ENCODE measurements at places on chromosomes 6 and 20. TPM values are rescaled to one million over a fixed set of nuclear protein-coding genes. Genes with fewer than 3 reads are reported as not detected.

DNA sequence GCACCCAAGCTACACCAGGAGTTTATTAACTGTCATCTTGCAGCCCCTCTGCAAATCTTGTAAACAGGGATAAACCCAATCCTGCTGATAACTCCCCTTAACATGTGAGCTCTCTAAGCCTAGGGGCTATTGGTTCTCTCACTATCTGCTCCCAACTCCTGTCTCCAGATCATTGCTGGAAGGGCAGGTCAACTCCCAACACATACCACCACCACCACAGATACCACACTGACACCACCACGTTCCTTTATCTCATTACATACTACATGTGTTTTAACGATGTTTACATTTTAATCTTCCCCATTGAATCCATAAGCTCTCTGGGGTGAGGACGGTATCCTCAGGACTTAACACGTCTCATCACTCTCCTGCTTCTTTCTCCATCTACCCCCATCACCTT, 51.8 kb downstream of the SIM1 start:
- DNase-seq = no peak

Gene COL11A2
- total RNA-seq = 10.4 TPM

DNA sequence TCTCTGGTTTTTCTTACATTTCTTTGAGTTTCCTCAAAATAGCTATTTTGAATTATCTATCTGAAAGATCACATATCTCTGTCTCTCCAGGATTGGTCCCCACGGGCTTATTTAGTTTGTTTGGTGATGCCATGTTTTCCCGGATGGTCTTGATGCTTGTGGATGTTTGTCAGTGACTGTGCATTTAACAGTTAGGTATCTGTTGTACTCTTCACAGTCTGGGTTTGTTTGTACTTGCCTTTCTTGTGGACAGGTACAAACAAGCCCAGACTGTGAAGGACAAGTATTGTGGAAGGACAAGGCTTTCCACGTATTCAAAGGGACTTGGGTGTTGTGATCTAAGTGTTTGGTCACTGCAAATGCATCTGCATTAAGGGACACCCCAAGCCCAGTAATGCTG, 49.9 kb upstream of the TOP1 start:
- no peak for DNase-seq

Gene PSORS1C2
- not detected for total RNA-seq

GRCh38 chr6:125144822-125145221, 8.8 kb upstream of the TPD52L1 start:
- DNase-seq = no peak

Gene TRDN
- not detected for total RNA-seq

- no peak for DNase-seq
Observed at GRCh38 chr6:119481976-119482375, 132.4 kb upstream of the MAN1A1 start.

- no peak for DNase-seq
Observed at GRCh38 chr6:887583-888235, 194.8 kb upstream of the EXOC2 start.

DNA sequence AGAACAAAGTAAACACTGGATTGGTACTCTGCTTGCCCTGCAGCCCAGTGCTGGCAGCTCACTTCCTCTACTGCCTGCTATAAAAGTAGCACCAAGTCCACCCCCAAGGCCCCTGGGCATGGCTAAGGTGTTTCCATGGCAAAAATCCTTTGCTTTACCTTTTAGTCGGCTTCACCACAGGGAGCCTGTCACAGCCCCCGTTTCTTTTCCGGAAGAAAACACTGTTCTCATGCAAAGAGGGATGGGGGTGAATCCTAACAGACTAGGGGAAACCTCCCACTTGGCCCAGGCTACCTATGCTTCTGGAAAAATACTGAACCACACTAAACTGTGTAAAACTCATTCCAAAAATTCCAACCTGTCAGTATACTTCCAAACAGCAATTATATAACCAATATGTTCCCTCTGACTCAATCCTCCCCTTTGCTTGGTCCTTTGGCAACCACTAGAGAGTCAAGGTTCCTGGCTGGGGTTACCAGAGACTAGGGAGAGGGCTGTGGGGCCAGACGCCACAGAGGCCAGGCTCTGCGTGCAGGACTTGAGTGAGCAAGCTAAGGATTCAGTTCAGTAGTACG, 16.1 kb downstream of the PPIL1 start:
- DNase-seq = peak; percentile 61

Gene COL19A1
- total RNA-seq = not detected

- no peak for DNase-seq
Observed at GRCh38 chr6:4775494-4776130, 592 bp upstream of the CDYL start.

Gene FAM135A
- total RNA-seq = 25.9 TPM

- DNase-seq = no peak
Observed at GRCh38 chr6:17015144-17015543, 86.7 kb upstream of the STMND1 start.

DNA sequence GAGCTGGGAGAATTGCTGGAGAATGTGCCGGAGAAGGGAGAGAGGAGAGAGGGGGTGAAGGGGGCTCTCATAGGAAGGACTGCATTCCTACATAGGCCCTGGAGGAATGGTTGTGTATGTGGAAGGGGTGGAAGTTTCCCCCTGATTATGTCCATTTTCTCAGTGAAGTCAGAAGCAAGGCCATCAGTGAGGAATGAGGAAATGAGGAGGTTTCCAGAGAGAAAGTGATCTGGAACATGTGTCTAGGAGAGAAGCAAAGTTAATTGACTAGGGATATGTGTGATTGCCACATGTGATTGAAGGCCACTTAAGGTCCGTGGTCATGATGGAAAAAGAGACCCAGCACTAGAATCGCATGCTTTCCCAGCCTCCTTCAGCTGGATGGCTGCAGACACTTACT, 42.3 kb downstream of the TBPL1 start:
- DNase-seq = no peak

Gene CNBD2
- 8.6 TPM for total RNA-seq

- peak; percentile 65 for DNase-seq
Observed at GRCh38 chr6:33700391-33701050, 11.0 kb downstream of the UQCC2 start.

DNA sequence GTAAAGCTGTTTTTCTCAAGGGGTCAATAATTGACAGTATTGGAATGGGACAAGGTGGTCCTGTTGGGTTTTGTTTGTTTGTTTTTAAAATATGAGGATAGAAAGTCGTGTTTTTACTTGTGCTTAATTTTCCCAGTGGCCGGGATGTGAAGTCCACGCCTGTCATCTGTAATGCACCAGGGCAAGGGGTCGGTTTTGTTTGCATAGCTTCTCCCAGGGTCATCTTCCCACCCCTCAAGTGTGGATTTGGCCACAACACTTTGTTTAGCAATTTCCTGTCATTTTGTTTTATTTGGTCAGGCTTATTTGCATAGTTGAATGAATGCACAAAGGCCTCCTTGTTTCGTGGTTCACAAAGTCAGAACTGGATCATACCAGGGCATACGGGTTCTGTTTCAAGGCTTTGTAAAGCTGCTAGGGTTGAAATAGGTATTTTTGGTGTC, 29.8 kb downstream of the SYNJ2 start:
- DNase-seq = no peak

DNA sequence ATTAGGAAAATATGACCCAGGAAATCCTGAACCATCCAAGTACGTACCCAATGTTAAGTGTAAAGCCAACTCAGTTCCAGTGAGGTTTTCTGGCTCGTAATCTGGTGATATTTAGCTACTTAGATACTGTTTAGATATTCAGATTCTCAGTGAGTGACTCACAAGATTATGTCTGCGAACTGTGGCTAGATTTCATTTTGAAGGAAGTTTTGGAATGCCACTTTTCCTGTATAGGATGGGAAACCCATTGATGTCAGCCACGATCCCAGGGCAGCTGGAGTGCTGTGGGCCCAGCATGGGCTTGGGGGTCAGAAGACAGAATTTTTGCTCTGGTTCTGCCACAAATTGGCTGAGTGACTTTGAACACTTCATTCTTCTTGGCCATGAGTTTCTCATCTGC, 76.3 kb downstream of the TMEM170B start:
- no peak for DNase-seq

- no peak for DNase-seq
Observed at GRCh38 chr6:15023448-15023847, 222.4 kb upstream of the JARID2 start.

DNA sequence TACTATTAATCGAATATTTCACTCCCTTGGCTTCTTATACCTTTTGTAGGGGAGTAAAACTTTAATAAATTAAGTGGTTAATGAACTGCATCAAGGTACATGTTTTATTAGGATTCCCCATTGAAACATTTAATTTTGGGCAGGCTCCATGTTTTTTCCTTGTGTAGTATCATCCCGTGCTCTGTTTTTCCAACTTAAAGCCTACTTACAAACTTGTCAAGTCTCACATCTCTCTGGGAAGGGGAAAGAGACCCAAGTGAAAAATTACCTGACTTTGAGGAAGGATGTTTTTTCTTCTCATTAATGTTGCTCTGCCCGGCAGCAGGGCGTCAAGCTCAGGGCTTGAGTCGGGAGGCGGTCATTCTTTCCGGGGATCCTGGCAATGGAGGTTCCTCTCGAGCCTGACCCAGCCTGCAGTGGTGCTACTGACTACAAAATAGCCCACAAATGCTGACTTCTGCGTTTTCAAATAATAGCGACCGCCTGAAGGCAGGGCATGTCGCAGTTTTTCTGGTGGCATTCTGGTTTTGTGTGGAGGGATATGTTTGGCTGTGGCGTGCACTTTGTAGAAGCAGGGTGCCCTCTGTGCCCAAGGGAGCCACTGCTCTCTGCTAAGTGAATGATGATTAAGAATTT, 2.4 kb downstream of the DSP start:
- DNase-seq = no peak

Gene SLC22A2
- not detected for total RNA-seq

- DNase-seq = peak; percentile 82
Observed at GRCh38 chr20:11451793-11452291, 465.9 kb upstream of the BTBD3 start.

GRCh38 chr6:163814494-163815364, 400.2 kb downstream of the QKI start:
- no peak for DNase-seq

GRCh38 chr6:17494919-17495318, 101.5 kb downstream of the CAP2 start:
- no peak for DNase-seq

Gene GPSM3
- total RNA-seq = 3.4 TPM

DNA sequence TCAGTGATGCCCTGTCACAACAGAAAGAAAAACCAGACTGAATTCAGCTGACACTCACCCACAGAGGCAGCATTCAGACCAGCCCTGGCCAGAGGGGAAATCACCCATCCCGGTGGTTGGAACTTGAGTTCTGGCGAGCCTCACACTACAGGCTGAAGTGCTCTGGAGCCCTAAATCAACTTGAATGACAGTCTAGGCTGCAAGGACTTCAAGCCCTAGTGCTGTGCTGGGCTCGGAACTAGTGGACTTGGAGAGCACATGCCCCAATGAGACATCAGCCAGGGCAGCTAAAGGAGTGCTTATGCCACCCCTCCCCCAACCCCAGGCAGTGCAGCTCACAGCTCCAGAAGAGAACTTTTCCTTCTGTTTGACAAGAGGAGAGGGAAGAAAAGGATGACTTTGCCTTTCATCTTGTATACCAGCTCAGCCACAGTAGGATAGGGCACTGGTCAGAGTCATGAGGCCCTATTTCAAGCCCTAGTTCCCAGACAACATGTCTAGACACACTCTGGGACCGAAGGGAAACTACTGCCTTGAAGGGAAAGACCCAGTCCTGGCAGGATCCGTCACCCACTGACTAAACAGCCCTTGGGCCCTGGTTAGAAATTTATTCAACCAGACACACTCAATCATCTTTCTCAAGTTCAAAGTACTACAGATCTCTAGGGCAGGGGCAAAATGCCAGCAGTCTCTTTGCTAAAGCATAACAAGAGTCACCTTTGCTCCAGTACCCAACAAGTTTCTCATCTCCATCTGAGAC, 43.2 kb upstream of the PNRC1 start:
- no peak for DNase-seq

- no peak for DNase-seq
Observed at GRCh38 chr6:160356074-160356744, 8.0 kb downstream of the SLC22A3 start.

Gene BTN1A1
- total RNA-seq = 0.06 TPM

Gene PTGIS
- total RNA-seq = 15.3 TPM

GRCh38 chr6:119676961-119677360, 327.4 kb upstream of the MAN1A1 start:
- DNase-seq = no peak

Gene MUC22
- total RNA-seq = not detected

Gene MATN4
- total RNA-seq = not detected

Gene HLA-DRB5
- not detected for total RNA-seq

GRCh38 chr6:45650524-45651135, 272.9 kb upstream of the SUPT3H start:
- no peak for DNase-seq

DNA sequence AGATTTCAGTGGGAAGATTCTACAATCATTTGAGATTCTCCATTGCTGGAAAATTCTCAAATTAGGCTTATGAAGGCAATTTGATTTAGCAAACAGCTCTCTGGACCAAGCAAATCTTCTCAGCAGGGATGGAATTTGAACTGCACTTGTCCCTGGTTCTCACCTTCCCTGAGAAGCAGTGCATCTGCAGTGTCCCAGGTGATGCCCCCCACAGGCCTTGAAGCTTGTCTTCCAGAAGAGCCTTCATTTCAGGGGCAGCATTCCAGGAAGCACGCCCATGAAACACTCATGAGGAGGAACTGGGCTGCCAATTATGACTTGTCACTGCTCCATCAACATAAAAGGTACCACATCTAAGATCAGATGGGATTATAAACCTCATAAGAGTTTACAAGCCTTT, 82.8 kb upstream of the HDAC2 start:
- DNase-seq = no peak

Gene NKAPL
- not detected for total RNA-seq

- no peak for DNase-seq
Observed at GRCh38 chr6:20876036-20876435, 341.8 kb downstream of the CDKAL1 start.

Gene UBR2
- 14.3 TPM for total RNA-seq

GRCh38 chr20:58549231-58550209, 34.3 kb upstream of the APCDD1L start:
- no peak for DNase-seq

DNA sequence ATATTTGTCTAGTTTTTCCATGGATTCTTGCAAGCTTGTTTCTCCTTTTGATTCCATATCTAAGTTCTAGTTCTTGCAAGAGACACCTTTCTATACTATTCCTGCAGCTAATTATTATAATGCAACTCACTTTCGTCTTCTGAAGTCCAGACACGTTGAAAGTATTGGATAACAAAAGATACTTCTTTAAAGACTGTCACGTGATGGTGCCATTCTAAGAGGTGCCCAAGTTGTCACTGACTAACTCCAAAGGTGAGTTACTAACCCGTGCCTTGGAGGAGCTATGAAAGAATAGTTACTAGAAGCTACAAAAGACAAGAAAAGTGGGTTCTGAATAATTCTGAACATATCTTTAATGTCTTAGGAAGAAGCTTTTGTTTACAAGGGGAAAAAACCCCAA, 322.6 kb downstream of the HDGFL1 start:
- no peak for DNase-seq

GRCh38 chr6:68343901-68344300, 291.2 kb upstream of the ADGRB3 start:
- DNase-seq = peak; percentile 44

DNA sequence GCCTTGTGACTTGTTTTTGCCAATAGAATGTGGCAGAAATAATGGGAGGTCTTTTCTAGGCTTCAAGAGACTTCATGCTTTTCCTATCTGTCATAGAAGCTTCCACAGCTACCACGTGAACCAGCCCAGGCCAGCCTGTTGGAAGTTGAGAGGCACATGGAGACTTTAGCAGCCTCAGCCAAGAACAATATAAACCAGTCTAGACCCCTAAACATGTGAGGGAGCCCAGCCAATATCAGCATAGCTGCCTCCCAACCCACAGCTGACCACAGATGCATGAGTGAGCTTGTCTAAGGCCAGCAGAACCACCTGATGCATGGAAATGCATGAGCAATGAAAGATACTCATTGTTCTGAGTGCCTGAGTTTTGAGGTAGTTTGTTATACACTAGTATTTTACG, 540.7 kb upstream of the BTBD3 start:
- DNase-seq = no peak

All from G401 (cell line).